ENCODE measurements at places on chromosomes 1 and 21. TPM values are rescaled to one million over a fixed set of nuclear protein-coding genes. Genes with fewer than 3 reads are reported as not detected.

DNA sequence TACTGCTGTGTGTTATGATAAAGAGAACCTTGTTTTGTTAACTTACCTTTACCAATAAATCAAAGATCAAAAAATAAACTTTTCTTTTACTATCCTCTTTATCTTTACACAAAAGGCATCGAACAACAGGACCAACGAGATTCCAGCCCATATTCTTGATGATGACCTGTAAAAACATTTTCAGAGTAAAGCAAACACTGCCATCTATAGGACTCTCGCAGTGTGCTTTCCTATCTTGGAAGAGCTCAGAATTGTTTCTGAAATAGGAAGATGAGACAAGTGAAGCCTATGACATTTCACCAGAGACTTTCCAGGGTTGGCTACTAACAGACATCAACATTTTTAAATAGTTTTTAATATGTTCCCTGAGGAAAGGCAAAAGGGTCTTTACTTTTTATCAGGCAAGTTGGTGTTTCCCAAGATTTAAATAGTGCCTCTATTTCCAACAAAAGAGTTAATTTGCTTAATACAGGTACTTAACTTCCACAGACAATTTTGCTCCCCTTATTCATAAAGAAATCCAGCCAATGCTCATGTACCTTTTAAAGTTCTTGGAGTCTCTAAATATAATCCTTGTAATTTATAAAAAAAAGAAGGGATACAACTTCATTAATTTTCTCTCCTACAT is 7.3 kb downstream of the GLMN start:
- H3K36me3 ChIP-seq, result no peaks in the 10 kb centered on the region
- DNase-seq, result no peak
- H3K27me3 ChIP-seq, result no peaks in the 10 kb centered on the region

The ILDR2 gene
- total RNA-seq, result 0.42 TPM

The HAO2 gene
- total RNA-seq, result not detected

DNA sequence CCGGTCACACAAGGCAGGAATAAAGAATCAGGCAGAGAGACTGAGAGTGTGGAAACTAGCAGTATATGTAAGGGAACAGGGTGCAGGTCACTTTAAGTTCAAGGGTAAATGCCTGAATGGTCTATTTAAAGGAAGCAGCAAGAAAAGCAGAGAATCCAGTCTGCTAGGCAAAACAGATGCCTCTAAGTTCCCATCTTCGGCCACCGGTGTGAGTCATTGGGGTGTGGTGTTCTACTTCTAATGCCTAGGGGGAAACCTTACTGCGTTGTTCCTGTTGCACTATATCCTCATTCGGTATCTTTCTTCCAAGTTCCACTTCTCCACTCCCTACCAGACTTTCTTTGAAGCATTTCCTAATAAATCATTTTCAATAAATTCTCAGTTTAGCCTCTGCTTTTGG is 259.9 kb downstream of the HHIPL2 start:
- no peak for DNase-seq
- no peak overlapping the region for H3K4me3 ChIP-seq
- no peaks in the 10 kb centered on the region for H3K27me3 ChIP-seq

GRCh38 chr1:33725556-33726160 is 138.2 kb upstream of the HMGB4 start:
- H3K27me3 ChIP-seq, result no peaks in the 10 kb centered on the region
- no peaks in the 10 kb centered on the region for H3K4me1 ChIP-seq
- H3K4me3 ChIP-seq, result no peak overlapping the region
- no peak overlapping the region for H3K27ac ChIP-seq

DNA sequence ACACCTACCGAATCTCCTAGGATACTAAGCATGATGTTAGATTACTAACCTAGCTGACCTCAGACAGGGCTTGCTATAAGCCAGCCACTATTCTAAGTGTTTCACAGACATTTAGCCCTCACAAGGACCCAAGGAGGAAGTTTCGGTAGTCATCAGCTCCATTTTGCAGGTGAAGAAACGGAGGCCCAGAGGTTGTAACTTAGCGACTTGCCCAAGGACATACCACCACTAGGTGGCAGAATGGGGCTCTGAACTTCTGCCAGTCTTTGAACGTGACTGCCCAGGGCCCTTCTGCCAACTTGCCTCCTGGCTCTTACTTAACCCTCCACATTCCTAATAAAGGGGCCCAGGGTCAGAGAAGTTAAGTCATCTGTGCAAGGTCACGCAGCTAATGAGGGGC is 283.5 kb downstream of the C1orf94 start:
- no peak for DNase-seq
- no peaks in the 10 kb centered on the region for H3K4me1 ChIP-seq
- peaks cover 2% of the 10 kb centered on the region for H3K27me3 ChIP-seq
- H3K36me3 ChIP-seq, result no peaks in the 10 kb centered on the region

The LIX1L gene
- 60.0 TPM for total RNA-seq

GRCh38 chr1:221725735-221726672 is 15.9 kb downstream of the DUSP10 start:
- no peak overlapping the region for H3K4me3 ChIP-seq
- no peaks in the 10 kb centered on the region for H3K4me1 ChIP-seq
- H3K36me3 ChIP-seq, result no peaks in the 10 kb centered on the region
- H3K27me3 ChIP-seq, result no peaks in the 10 kb centered on the region
- no peak overlapping the region for H3K27ac ChIP-seq

DNA sequence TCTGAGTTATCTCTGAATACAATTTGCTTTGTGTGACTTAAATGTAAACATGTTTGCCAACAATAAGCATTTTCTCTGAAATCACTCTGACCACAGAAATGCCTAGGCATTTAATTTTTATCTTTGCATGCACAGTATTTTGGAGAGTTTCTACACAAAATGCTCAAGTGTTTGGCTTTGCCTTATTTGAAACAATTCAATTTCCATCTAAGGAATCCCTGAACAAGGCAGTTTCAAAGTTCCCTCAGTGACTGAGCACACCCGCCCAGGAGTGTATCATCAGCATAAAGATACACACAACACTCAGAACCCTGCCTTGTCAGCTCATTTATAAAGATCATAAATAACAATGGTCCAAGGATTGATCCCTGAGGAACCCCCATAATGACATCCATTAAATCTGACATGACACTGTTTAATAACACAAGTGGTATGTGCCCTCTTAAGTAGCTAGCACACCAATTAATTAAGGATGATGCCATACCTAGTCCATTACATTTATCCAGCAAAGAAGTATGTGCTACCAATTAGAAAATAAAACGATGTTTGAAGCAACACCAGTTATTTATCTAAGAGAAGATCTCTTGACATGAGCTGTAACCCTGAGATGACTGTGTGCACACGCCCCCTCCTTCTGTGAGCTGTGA is 585.8 kb downstream of the ADGRL2 start:
- no peaks in the 10 kb centered on the region for H3K36me3 ChIP-seq
- DNase-seq, result no peak
- H3K27me3 ChIP-seq, result no peaks in the 10 kb centered on the region
- H3K4me3 ChIP-seq, result no peak overlapping the region
- H3K27ac ChIP-seq, result no peak overlapping the region

The NFIA gene
- total RNA-seq, result 221 TPM

GRCh38 chr1:89360716-89361115 is 3.1 kb upstream of the GBP6 start:
- no peaks in the 10 kb centered on the region for H3K27me3 ChIP-seq
- no peaks in the 10 kb centered on the region for H3K36me3 ChIP-seq
- H3K4me3 ChIP-seq, result no peak overlapping the region
- no peak for DNase-seq

DNA sequence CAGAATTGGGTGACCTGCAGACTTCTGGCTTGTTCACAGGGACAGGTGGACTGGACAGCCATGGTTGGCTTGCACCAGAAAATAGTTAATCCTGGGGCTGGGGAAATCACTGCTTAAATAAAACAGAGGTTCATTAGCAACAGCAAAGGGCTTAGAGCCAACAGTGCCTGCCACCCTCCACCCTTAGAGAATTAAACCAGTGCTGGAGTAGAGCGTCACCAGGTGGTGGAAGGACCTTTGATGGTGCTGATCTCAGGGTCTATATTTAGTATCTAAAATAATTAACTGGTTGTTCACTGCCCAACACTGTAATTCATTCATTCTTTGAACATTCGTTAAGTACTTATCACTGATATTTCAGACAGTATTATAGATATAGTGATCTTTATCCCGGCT is 34.7 kb upstream of the PDE9A start:
- no peaks in the 10 kb centered on the region for H3K27me3 ChIP-seq
- no peak overlapping the region for H3K27ac ChIP-seq
- no peak for DNase-seq
- H3K36me3 ChIP-seq, result no peaks in the 10 kb centered on the region

DNA sequence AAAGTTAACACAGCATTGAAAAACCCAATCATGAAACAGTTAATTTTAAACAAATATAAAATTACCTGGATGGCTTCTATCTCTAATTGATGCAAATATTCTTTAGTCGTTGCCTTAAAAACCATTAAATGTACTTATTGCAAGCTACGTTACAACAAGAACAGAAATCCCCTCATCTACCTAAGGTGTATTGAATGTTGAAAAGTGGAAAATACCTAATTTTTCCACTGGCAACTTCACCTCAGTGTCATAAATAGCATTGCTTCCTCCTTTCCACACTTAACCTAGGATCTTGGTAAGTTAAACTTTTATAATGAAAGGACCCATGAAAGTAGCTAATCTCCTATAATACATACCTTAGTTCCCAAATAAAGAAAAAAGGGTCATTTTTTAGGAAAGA is 5.4 kb downstream of the GADD45A start:
- no peak overlapping the region for H3K27ac ChIP-seq
- DNase-seq, result no peak
- no peak overlapping the region for H3K4me3 ChIP-seq
- peaks cover 5% of the 10 kb centered on the region for H3K4me1 ChIP-seq
- H3K27me3 ChIP-seq, result no peaks in the 10 kb centered on the region

Measured in aorta (tissue), 5 donors.